ENCODE measurements at places on chromosomes 4 and X. TPM values are rescaled to one million over a fixed set of nuclear protein-coding genes. Genes with fewer than 3 reads are reported as not detected.

GRCh38 chr4:60389633-60390032 lies 810.5 kb upstream of the ADGRL3 start:
- no peak overlapping the region for H3K27ac ChIP-seq
- H3K27me3 ChIP-seq: no peaks in the 10 kb centered on the region
- H3K4me1 ChIP-seq: no peaks in the 10 kb centered on the region
- H3K4me3 ChIP-seq: no peak overlapping the region
- DNase-seq: no peak
- H3K36me3 ChIP-seq: peaks cover 3% of the 10 kb centered on the region

DNA sequence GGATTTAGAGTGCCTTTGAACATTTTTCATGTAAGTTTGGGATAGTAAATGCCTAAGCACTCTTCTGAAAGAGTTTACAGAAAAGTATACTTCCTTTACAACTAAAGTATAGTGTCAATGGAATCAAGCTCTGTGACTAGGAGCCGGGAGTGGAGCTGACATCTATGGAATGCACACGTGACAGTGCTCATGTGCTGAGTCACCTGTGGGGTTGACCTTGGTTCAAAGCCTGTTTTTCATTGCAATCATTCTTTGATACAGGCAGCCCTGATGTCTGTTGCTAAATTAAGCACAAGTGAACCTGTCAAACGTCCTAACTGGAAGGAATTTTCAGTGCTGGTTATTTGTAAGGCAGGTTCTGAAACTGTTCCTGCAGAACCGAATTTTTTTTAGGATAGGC lies 82.5 kb downstream of the GPAT3 start:
- no peak for DNase-seq
- H3K27ac ChIP-seq: no peak overlapping the region
- no peak overlapping the region for H3K4me3 ChIP-seq
- no peaks in the 10 kb centered on the region for H3K4me1 ChIP-seq
- H3K27me3 ChIP-seq: no peaks in the 10 kb centered on the region
- peaks cover 7% of the 10 kb centered on the region for H3K36me3 ChIP-seq

GRCh38 chr4:93749292-93749761 lies 79.2 kb upstream of the ATOH1 start:
- H3K36me3 ChIP-seq: no peaks in the 10 kb centered on the region
- H3K27ac ChIP-seq: no peak overlapping the region
- no peaks in the 10 kb centered on the region for H3K27me3 ChIP-seq
- no peak for DNase-seq

DNA sequence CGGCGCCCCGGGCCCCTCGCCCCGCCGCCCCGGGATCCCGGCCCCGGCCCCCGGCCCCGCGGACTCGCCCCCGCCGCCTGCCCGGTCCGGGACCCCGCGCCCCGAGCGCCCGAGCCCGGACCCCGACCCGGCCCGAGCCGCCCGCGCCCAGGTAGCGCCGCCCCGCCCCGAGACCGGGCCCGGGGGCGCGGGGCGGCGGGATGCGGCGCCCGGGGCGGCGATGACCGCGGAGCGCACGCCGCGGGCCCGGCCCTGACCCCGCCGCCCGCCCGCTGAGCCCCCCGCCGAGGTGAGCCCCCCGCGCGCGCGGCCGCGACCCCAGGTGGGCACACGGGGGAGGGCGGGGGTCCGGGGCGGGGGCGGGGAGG lies 224 bp downstream of the FGFRL1 start:
- no peak for DNase-seq
- H3K36me3 ChIP-seq: peaks cover 3% of the 10 kb centered on the region
- H3K27me3 ChIP-seq: peaks cover 35% of the 10 kb centered on the region
- H3K4me1 ChIP-seq: peaks cover 16% of the 10 kb centered on the region
- H3K4me3 ChIP-seq: no peak overlapping the region
- H3K27ac ChIP-seq: no peak overlapping the region

CT47A7 gene
- not detected for total RNA-seq

SPANXD gene
- not detected for total RNA-seq

KANTR gene
- 11.6 TPM for total RNA-seq

TRPC5OS gene
- not detected for total RNA-seq

All from neural crest cell (in vitro differentiated cells).